ENCODE measurements at places on chromosomes 2 and 18.

DNA sequence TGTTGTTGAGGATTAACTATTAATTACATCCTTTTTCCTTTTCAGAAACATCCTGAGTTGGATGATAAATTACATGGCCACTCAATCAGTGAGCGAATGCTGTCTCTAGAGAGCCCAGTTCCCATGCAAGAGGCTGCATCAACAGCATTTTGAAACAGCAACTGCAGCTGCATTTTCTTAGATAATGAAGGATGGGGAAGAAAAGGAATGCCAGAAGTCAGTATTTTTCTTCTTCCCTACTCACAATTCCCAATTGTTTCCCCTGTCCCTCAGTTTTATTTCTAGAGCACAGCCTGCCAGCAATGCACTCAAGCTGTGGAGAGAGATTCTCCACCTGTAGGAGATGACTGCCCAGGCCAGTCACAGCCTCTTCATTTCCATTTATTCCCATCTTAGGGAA, 6.9 kb downstream of the SCN7A start:
- DNase-seq = no peak

DNA sequence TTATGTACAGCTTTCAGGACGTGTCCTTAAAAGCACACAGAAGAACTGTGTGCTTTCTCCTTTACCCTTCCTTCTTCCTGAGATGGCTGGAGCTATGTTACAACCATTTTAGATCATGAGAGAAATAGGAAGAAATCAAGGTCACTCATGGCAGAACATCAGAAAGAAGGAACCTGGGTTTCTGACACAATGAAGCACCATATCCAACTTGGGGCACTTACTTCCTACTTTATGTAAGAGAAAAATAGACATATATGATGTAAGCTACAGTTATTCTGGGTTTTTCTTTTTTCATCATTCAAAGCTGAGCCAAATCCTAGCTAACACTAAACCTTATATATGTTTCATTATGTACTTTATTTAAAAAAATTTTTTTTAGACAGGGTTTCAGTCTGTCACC, 79.5 kb downstream of the FAM161A start:
- no peak for DNase-seq

- DNase-seq = no peak
Measured at GRCh38 chr2:39379643-39380524, 57.2 kb downstream of the MAP4K3 start.

DNA sequence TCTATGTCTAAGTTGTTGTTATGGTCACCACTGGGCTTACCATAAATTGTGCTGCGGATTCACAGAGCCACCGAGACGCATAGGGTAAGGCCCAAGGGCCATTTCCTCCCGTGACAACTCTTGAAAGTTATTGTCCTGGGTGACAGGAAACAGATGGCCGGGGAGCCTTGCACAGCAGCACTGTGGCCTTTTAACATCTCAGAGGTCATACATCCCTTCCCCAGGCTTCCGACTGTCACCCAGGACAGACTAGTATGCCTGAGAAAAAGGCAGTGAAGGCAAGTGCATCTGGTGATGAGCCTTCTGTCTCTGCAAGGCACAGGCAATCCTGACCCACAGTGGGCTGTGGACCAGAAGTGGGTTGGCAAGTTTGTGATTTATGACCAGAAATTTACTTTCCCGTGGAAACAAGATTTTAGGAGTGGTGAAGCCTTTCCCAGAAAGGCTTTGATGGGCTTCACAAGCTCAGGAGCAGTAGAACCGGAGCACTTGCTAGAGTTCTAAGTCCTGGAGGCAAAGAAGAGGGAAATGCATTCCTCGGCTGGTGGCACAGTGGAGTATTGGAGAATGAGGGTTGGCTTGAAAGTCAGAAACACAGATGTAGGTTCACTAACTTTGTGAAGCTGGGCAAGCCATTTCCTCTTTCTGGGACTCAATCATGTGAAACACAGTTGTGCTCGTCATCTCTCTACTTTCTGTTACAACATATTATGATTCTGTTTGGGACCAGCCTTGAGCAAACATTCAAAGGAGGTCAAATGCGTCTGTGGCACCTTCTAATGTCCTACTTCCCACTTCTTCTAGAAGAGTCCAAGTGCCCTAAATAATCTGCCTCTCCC, 2.0 kb upstream of the CAPN14 start:
- peak; percentile 47 for DNase-seq

- no peak for DNase-seq
Measured at GRCh38 chr2:111029181-111029927, 91.4 kb upstream of the BCL2L11 start.

Measured in T-helper 2 cell (primary cell).